ENCODE measurements at places on chromosomes 3 and 15. TPM values are rescaled to one million over a fixed set of nuclear protein-coding genes. Genes with fewer than 3 reads are reported as not detected.

Gene CIB1
- 31.9 TPM for total RNA-seq

Gene GOLGA8K
- 0.44 TPM for total RNA-seq

Gene ARPIN
- 12.7 TPM for total RNA-seq

Gene AMIGO3
- total RNA-seq: 0.29 TPM

Gene CAND2
- total RNA-seq: 16.9 TPM

Gene RPP14
- 8.9 TPM for total RNA-seq

Gene GRIP2
- total RNA-seq: 0.15 TPM

Gene PTX3
- total RNA-seq: 266 TPM

Gene TLR9
- under 0.01 TPM for total RNA-seq

Gene WHAMM
- 4.1 TPM for total RNA-seq

Gene CD200
- not detected for total RNA-seq

Gene STT3B
- 266 TPM for total RNA-seq

Gene CHMP2B
- total RNA-seq: 33.7 TPM

Gene GPR176
- 103 TPM for total RNA-seq

Data from smooth muscle cell of trachea (primary cell).